Stimulated activated CD4-positive, alpha-beta T cell treated with anti-CD3 and anti-CD28 coated beads, Interleukin-12 subunit alpha, Interleukin-12 subunit beta, amount 100 ng/mL, for 24 hours (primary cell): ENCODE measurements at places on chromosomes 4 and X.

DNA sequence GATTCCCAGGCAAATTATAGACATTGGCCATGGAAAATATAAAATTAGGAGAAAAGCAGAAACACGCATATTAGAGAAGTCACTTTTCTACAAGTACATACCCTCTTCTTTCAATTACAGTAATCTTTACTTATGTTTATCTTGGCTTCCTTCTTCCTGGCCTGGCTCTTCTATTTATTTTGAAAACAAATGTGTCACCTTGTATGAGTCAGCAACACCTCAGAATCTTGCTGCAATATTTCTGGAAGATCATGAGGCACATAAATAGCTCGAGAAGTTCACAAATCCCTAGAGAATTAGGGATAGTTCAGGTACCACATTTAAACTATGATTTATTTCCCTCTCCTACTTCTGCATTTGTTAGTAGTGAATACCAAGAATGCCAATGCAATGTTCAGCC, 124.6 kb downstream of the ANOS1 start:
- DNase-seq: no peak

- no peak for DNase-seq
Measured at GRCh38 chr4:32890398-32890797, 2170.2 kb downstream of the PCDH7 start.

DNA sequence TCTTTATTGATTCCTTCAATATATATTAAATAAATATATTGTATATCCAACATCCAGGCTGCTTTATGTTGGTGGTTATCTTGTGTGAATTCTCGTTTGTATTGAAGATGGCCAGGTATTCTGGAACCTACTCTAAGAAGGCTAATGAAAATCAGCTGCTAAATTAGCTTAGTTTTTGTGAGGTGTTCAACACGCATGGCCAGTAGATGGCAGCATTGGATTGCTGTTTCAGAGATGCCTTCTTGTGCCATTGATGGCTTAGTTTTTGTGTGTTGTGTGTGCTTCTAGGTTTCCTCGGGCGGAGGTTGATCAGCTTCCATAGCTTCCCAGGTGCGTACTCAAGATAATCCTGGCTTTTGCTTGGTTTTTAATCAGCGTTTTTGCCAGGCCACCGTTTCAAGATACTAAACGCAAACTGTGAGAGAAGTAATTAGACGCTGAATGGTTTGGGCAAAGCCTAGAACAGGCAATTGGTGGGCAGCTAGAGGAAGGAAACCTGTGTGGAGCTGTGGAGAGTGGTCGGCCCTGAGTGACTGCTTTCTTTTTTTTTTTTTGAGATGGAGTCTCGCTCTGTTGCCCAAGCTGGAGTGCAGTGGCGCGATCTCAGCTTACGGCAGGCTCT, 15.1 kb downstream of the NOCT start:
- DNase-seq: peak; percentile 58

- no peak for DNase-seq
Measured at GRCh38 chrX:94204524-94204923, 530.5 kb downstream of the FAM133A start.

GRCh38 chr4:146165840-146166239, 9.7 kb upstream of the LSM6 start:
- DNase-seq: no peak

GRCh38 chrX:21529771-21530170, 128.4 kb downstream of the KLHL34 start:
- DNase-seq: no peak

DNA sequence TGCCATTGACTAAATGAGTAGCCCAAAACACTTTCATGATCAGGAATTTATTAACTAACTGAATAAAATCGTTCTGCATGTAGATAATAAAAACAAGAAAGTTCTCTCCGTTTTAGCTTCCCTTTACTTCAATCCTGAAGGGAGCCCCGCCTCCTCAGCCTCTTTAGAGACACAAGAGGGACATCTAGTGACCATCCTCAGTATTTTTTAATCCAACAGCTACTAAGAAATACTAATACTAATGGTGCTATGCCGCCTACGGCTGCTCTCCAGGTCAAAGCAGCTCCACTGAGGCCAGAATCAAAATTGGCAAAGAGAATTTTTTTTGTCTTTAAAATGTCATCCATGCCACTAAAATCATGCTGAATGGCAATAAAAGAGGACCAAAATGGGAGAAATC, 3.2 kb upstream of the PCDH19 start:
- DNase-seq: no peak

- DNase-seq: no peak
Measured at GRCh38 chr4:167587361-167587760, 353.1 kb upstream of the SPOCK3 start.

GRCh38 chrX:146907391-146908240, 93.1 kb upstream of the CXorf51A start:
- no peak for DNase-seq
